Diencephalon (tissue), 1 donor: ENCODE measurements at places on chromosomes 16 and 17. TPM values are rescaled to one million over a fixed set of nuclear protein-coding genes. Genes with fewer than 3 reads are reported as not detected.

Gene ZNF423
- 30.9 TPM for total RNA-seq

Gene PRR35
- total RNA-seq, result not detected

Gene CTDNEP1
- 40.1 TPM for total RNA-seq

Gene ADCY7
- 14.1 TPM for total RNA-seq

Gene OR3A3
- total RNA-seq, result not detected

Gene CCL16
- total RNA-seq, result not detected

Gene PDPK1
- 31.6 TPM for total RNA-seq

Gene HOXB4
- total RNA-seq, result not detected

Gene SOST
- 0.23 TPM for total RNA-seq

Gene MARF1
- 28.1 TPM for total RNA-seq

Gene MYL11
- total RNA-seq, result not detected

Gene SLC43A2
- 22.6 TPM for total RNA-seq

Gene MATCAP1
- total RNA-seq, result 58.8 TPM

Gene PDF
- 5.3 TPM for total RNA-seq

Gene ZNF629
- 13.6 TPM for total RNA-seq

Gene HSD17B1
- total RNA-seq, result 0.92 TPM

Gene HES7
- total RNA-seq, result 0.46 TPM

Gene CDH3
- 6.5 TPM for total RNA-seq

Gene ST6GALNAC2
- total RNA-seq, result 2.1 TPM

Gene PITPNM3
- total RNA-seq, result 25.6 TPM

Gene VKORC1
- 55.6 TPM for total RNA-seq

Gene MYCBPAP
- 1.8 TPM for total RNA-seq

Gene TLCD2
- total RNA-seq, result 0.92 TPM

Gene CLDN7
- 0.92 TPM for total RNA-seq

Gene NPIPB13
- total RNA-seq, result 2.5 TPM

Gene SLC12A3
- total RNA-seq, result not detected

Gene FAM222B
- total RNA-seq, result 7.8 TPM

Gene P3H4
- total RNA-seq, result 19.8 TPM

Gene NPIPB6
- 0.92 TPM for total RNA-seq

Gene AANAT
- total RNA-seq, result not detected

Gene MRPS34
- total RNA-seq, result 34.4 TPM

Gene CCP110
- total RNA-seq, result 80.3 TPM

Gene WNK4
- total RNA-seq, result 0.69 TPM

Gene SAP30BP
- 52.1 TPM for total RNA-seq

Gene CAPNS2
- not detected for total RNA-seq

Gene PHF23
- total RNA-seq, result 28.6 TPM

Gene NHLRC4
- total RNA-seq, result 0.69 TPM

Gene SMARCD2
- total RNA-seq, result 11.5 TPM

Gene C1QTNF1
- total RNA-seq, result 3.2 TPM

Gene CTRB2
- total RNA-seq, result not detected

Gene SLC16A6
- total RNA-seq, result 3.5 TPM

Gene GPR142
- not detected for total RNA-seq

Gene PRAC1
- total RNA-seq, result not detected

Gene DHRS7C
- not detected for total RNA-seq

Gene PPP1R27
- not detected for total RNA-seq

Gene CD7
- not detected for total RNA-seq

Gene CAMKK1
- 11.1 TPM for total RNA-seq
